ENCODE measurements at places on chromosomes 7 and 10.

DNA sequence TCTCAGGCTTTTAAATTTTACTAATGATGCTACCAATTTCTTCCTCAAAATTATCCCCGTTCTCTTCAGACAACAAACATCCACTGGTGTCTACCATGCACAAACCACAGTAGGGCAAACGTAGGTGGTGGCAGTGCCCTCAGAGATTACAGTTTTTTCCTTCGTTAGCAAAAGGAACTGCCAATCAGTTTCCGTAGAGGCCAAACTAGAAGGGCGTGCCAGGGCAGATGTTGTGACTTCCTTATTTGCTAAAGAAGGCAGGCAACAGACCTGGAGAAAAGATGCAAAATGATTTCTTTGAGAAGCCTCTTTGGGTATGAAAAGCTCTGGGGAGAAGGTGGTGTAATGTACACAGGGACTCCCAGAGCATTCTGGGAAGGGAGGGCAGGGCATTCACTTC, 7.6 kb upstream of the FAM180A start:
- no peak for DNase-seq

- DNase-seq, result no peak
Measured at GRCh38 chr10:62852961-62853702, 37.0 kb upstream of the EGR2 start.

DNA sequence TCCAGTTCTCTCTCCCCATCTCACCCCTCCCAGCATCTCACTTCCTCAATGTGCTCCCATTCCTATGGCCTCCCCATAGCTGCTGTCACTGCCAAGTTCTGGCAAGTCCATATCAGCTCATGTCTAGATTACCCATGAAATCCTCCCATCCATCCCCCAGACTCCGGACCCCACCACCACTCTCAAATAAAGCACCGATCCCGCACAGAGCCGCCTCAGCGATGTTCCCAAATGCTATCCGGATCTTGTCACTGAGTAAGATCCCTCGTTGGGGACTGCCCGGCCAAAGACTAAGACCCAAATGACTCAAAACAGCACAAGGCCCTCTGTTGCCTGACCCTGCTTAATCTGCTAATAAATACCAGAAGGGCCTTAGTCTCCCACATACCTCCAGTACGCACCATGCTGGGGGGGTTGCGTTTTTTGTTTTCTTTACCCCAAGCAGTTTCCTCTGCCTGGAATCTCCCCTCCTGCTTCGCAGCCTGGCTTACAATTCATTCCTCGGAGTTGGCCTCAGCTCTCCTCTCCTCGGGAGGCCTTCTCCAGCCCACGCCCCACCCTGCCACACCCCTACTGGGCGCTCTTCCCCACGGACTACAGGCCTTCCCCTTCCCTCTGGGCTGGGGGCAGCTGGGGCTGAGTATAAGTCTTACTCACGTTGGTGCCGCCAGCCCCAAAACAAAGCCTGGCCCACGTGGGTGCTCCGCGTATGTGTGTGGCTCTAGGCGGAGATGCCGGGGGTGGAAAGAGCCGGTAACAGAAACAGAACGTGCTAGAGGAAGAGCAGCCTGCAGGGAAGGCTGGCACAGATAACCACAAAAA, 1.8 kb upstream of the DUSP5 start:
- peak; percentile 73 for DNase-seq

DNA sequence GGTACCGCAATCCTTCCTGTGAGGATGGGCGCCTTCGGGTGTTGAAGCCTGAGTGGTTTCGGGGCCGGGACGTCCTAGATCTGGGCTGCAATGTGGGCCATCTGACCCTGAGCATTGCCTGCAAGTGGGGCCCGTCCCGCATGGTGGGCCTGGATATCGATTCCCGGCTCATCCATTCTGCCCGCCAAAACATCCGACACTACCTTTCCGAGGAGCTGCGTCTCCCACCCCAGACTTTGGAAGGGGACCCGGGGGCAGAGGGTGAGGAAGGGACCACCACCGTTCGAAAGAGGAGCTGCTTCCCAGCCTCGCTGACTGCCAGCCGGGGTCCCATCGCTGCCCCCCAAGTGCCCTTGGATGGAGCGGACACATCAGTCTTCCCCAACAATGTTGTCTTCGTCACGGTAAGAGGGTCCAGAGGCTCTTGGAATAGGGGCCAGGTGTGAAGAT, 1.7 kb downstream of the MEPCE start:
- DNase-seq, result no peak

- DNase-seq, result no peak
Measured at GRCh38 chr10:122078326-122078725, 89.4 kb downstream of the TACC2 start.

GRCh38 chr10:15290150-15290549, 80.9 kb downstream of the FAM171A1 start:
- no peak for DNase-seq

DNA sequence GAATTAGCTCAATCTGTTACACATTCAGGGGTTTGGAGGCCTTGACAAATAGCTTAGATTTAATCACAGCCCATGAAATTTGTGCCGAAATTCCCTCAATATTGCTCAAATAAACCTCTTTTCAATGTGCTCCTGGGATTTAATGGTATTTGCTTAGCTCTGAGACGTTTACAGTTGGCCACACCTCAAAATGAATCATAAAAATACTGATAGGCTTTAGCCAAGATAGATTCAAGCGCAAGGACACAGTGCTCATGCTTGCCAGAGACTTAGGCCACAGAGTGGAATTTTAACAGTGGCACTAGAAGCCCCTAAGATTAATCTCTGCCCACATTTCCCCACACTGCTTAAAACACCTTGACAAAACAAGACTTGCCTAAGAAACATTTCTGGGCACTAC, 2.3 kb upstream of the SEMA3C start:
- DNase-seq, result no peak

GRCh38 chr10:50981385-50981784, 92.9 kb upstream of the PRKG1 start:
- no peak for DNase-seq

DNA sequence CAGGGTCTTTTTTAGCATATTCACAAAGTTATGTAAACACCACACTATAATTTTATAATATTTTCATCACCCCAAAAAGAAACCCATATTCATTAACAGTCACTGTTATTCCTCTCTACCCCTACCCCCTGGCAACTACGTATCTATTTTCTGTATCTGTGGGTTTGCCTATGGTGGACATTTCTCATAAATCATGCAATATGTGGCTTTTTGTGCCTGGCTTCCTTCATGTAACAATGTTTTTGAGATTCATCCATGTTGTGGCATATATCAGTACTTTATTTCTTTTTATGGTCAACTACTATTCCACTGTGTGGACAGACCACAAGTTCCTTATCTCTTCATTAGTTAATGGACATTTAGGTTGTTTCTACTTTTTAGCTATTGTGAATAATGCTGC, 59.1 kb upstream of the PAPSS2 start:
- no peak for DNase-seq

DNA sequence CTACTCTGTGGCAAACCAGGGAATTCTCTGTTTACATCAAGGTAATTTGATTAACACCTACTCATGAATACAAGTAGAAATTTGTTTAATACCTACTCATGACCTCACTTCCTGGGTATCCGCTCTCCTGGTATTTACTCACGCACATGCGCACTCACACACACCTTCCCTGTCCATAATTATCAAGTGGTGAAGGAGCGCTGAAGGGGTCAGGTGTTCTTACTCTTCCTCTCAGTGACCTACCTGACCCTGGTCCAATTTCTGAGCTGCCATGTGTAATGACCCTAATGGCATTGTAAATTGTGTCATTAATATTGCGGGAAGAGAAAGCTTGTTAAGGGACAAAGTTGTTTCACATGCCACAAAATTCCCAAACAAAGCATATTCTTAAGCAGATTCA, 41.3 kb upstream of the TRIL start:
- no peak for DNase-seq

GRCh38 chr10:77160679-77161078, 476.9 kb downstream of the KCNMA1 start:
- DNase-seq, result no peak

DNA sequence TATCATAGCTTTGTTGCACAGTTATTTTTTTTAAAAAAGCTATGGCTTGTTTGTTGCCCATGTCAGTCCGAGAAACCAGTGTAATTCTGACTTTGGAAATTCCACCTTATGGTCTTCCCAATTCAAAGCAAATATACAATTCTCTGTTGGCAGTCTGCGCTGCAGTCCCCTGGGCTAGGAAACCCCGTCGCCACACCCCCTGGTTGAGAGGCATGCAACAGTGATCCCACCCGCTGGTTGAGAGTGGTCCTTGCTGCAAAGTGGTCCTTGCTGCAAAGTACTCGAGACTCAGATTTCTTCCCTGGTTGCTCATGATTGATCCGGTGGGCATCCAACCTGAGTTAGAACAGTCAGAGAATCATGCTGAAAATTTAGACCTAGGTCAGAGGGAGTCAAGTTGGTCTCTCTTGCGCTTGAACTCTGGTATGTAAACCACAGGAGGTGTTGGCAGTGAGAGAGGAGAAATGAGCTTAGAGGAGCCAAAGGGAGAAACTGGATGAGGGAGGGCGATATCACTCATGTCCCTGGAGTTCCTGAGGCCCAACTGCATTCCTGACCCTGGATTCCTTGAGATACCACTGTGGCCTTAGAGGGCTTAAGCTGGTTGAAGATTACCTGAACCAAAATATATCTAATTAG, 45.0 kb upstream of the STK17A start:
- DNase-seq, result no peak

DNA sequence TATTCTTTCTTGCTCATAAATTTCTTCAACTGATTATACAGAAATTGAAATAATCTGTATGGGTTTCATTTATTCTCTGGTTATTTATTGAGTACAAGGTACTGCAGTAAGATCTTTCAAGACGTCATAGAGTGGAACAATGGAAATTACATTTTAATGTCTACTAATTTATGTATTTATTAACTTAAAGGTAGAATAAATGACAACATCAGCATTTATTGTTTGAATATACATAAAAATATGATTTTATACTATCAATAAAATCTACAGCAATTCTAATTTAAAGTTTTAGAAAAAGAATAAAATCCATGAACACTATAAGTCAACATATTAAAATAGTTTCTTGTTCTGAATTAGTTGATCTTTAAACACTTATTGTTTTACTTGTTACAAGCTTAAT, 158.5 kb downstream of the AGMO start:
- DNase-seq, result no peak

DNA sequence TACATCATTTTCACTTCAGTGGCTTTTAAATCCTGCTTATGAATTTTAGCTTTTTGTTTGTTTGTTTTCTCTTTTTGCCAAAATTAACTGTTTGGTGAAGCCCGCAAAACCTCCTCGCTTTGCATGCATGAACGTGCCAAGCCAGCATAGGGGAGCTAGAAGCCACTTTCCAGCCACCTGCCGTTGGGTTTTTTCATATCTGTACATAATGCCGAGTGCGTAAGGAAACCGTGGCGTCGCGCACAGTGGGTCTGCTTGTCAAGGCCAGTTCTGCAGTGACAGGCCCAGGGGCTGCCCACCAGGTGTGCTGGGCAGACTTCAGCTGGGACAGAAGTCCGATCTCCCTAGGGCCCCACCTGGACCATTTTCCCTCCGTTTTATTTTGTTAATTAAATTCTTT, 41.1 kb downstream of the WIPI2 start:
- no peak for DNase-seq

GRCh38 chr7:99525713-99526440, 21.4 kb downstream of the ZKSCAN5 start:
- no peak for DNase-seq

GRCh38 chr10:78691301-78692030, 377.3 kb upstream of the ZMIZ1 start:
- DNase-seq, result no peak

DNA sequence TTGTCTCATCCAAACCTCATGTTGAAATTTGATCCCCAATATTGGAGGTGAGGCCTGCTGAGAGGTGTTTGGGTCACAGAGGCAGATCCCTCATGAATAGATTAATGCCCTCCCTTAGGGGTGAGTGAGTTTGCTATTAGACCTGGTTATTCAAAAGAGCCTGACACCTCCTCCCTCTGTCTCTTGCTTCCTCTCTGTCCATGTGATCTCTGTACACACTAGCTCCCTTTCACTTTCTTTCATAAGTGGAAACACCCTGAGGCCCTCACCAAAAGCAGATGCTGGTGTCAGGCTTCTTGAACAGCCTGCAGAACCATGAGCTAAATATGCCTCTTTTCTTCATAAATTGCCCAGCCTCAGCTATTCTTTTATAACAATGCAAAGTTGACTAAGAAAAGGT, 447.1 kb downstream of the MDFIC start:
- DNase-seq, result no peak

- no peak for DNase-seq
Measured at GRCh38 chr10:119162452-119163092, 2.9 kb downstream of the SFXN4 start.

DNA sequence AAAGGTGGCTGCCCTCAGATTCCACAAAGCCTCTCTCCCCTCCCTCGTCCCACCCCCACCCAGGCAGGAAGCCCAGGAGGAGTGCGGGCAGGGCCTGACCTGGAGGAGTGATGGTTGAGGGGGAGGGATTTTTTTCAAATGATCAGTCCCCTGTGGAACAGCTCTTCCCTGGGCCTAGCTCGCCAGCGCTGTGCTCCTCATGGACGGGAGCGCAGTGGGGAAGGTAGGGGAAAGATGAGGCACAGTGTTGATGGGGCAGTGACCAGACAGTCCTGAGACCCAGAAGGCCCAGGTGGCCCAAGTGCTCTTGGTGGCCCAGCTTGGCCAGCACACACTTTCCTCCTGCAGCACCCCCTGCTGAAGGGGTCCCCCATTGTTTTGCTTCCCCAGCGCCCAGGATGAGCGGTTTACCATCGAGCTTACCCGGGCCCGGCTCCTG, 8.5 kb downstream of the SAP25 start:
- DNase-seq, result no peak

DNA sequence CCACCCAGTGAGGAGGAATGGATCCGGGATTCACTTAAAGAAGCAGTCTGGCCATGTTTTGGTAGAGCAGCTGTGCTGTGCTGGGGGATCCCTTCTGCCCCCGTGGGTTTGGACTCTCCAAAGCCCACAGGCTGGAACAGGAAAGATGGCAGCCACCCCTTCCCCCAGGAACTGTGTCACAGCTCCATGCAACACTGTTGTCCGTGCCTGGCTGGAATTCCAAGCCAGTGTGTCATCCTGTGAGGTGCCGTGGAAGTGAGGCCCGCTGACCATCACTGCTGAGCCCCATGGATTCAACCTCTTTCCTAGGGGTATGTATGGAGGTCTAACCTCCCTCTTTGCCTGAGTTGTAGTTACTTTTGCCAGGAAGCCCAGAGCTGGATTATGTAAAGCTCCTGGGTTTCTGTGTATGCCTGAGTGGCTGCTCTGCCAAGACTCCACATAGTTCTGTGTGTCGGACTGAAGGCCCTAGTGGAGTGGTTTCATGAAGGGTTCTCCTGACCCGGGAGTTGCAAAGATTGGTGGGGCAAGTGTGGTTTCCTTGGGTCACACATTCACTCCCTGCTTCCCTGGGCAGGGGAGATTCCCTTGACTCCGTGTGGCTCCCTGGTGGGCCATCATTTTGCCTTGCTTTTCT, 35.1 kb upstream of the PCGF5 start:
- DNase-seq, result no peak
